ENCODE measurements at places on chromosomes 3 and 15. TPM values are rescaled to one million over a fixed set of nuclear protein-coding genes. Genes with fewer than 3 reads are reported as not detected.

HACD2 gene
- polyA plus RNA-seq, result 45.8 TPM

POPDC2 gene
- polyA plus RNA-seq, result 3.4 TPM

A4GNT gene
- 3.3 TPM for polyA plus RNA-seq

SLC22A13 gene
- polyA plus RNA-seq, result 4.1 TPM

- no peak for DNase-seq
Measured at GRCh38 chr3:8103954-8104353, 397.7 kb upstream of the LMCD1 start.

DNA sequence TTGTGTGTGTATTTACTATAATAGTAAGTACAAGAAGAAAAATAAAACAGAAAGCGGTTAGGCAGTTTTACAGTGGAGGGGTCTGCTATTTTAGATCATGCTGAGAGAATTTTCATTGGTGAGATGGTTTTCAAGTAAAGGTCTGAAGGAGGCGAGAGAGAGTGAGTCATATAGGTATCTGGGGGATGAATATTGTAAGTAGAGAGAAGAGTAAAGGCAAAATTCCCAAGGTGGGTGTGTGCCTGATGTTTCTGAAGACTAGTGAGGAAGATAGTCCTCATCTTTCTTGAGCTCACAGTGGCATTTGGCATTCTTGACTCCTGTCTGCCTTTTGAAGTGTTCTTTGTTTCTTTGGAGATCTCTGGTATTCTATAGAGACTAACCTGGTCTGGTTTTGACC lies 38.6 kb downstream of the CRYBG3 start:
- DNase-seq, result no peak

Data from renal cortex interstitium (tissue), 15 donors.